ENCODE measurements at places on chromosomes 13 and 19. TPM values are rescaled to one million over a fixed set of nuclear protein-coding genes. Genes with fewer than 3 reads are reported as not detected.

The FSD1 gene
- 1.2 TPM for total RNA-seq

- DNase-seq: no peak
Observed at GRCh38 chr13:65834897-65835296, 1395.2 kb downstream of the PCDH9 start.

The IZUMO4 gene
- total RNA-seq: 1.4 TPM

- DNase-seq: no peak
Observed at GRCh38 chr13:106159295-106160195, 375.9 kb downstream of the EFNB2 start.

DNA sequence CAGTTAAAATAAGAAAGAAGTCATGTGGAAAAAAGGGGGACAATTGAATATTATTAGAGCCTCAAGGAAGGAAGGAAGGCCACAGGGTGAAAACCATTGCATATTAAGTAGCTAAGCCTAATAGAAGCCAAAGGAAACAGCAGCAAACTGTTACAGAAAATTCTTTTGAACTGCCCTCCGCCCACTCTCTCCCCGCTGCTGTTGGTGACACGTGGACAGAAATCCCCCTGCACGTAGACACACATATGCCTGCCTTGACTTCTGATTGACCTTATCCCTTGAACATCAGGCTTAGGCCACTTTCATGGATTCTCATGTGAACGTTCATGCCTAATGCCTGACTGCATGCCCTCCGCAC is 229.1 kb downstream of the KCNRG start:
- no peak for DNase-seq

The ATXN8OS gene
- total RNA-seq: 0.23 TPM

- no peak for DNase-seq
Observed at GRCh38 chr13:111337741-111338140, 17.3 kb downstream of the TEX29 start.

The DLL3 gene
- 0.16 TPM for total RNA-seq

- DNase-seq: no peak
Observed at GRCh38 chr13:61592489-61592888, 176.8 kb upstream of the PCDH20 start.

The CD22 gene
- total RNA-seq: 3.5 TPM

The MYO16 gene
- 0.23 TPM for total RNA-seq

GRCh38 chr19:51325161-51325976 is 13.9 kb downstream of the IGLON5 start:
- no peak for DNase-seq

The PABPC3 gene
- 0.04 TPM for total RNA-seq

GRCh38 chr19:51294211-51294976 is 17.1 kb upstream of the IGLON5 start:
- DNase-seq: no peak

DNA sequence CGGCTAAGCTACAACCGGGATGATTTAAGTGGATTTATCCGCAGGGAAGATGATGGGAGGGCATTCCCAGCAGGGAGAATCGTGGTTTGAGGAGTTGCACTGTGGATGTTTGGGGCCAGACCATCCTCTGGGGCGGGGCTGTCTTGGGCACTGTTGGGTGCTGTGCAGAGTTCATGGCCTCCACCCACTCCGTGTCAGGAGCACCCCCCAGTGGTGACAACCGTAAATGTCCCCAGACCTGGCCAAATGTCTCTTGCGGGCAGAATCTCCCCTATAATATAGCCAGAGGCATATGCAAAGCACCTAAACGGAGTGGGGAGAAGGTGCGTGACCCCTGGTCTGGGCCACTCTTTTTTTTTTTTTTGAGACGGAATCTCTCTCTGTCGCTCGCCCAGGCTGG is 40.2 kb downstream of the SMIM24 start:
- DNase-seq: no peak

DNA sequence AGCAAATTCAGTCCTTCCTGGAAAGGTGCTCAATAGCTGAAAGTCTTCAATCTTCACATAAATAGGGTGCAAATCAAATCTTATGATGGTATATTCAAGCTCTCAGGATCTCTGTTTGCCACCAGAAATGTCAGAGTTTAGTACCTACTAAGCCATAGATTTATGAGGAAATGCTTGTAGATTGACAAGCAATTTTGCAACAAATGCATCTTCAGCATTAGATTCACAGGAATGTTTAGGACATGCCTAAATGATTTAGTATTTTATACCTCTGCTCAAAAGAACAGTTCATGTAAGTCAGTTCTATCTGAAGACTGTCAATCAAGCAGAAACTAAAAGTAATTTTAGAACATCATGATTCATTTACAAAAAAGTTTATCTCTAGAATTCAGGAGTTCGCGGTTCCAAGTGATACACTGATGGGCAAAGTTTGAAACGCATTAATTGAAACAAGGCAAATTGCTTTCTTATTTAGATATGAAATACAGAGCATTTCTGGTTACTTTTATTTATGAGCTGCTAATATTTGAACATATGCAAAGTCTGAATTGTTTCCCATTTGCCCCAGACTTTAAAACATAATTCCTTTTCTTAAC is 65.7 kb downstream of the DACH1 start:
- DNase-seq: no peak

The TMPRSS9 gene
- total RNA-seq: not detected

DNA sequence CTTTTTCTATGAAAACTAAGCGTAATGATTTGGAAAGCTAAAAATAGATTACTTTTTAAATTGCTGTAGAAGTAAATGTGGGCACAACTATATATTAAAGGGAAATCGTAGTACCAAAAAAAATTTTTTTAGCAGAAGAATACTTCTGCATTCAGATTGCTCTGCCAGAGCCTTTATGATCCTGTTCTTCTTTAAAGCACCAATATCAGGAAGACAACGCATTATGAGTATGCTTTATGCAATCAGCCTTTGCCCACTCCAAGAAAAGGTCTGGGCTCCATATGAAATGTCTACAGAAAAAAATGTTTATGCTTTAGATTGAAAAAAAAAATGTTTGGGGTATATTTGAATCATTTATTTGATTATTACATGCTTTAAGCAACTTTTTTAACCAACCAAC is 137.4 kb downstream of the DIAPH3 start:
- no peak for DNase-seq

The URAD gene
- 18.2 TPM for total RNA-seq

DNA sequence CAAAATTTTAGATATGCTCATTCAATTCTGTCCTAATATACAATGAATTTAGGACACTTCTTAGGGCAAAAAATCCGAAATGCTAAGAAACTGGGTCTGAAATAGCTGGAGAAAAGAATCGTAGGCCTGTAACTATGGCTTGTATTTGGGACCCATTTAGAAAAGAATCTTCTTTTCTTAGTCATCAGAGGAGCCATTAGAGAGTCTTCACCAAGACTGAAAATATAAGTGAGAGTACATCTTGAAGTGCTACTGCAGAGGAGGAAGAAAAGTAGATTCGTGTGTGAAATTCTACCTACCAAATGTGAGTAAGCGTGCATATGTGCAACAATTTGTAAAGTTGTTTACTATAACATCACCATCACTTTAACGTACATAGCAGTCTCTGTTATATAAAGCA is 8.8 kb upstream of the DACH1 start:
- DNase-seq: no peak

GRCh38 chr13:90683711-90684131 is 663.8 kb upstream of the MIR17HG start:
- no peak for DNase-seq

DNA sequence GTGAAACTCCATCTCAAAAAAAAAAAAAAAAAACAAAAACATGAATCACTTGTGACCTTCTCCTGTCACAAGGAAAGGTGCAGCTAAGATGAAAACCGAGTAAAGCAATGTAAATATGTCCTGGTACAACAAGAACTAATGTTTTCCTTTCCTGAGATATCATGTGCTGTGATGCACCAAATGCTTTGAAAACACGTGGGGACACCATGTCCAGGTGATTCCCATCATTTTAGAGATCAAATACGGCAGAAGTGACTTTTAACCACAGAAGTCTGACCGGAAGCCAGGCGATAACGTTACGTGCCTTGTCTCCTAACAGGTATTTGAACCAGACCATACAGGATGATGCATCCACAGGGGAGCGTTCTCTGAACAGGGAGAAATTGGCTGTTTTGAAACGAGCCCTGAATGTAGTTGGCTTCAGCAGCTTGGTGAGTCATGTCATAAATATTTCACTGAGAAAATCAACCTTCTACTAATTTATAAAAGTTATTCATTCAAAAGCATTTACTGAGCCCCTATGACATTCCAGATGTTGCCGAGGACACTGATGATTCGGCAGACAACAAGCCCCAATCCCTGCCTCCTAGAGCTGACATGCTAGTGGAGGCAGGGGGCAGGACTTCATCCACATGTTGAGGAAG is 328.1 kb downstream of the MYO16 start:
- DNase-seq: peak; percentile 40
